Esophagus squamous epithelium (tissue), 5 donors: ENCODE measurements at places on chromosomes 11 and 22. TPM values are rescaled to one million over a fixed set of nuclear protein-coding genes. Genes with fewer than 3 reads are reported as not detected.

- DNase-seq, result no peak
These were observed 1.8 kb downstream of the EWSR1 start for GRCh38 chr22:29269731-29270474.

DNA sequence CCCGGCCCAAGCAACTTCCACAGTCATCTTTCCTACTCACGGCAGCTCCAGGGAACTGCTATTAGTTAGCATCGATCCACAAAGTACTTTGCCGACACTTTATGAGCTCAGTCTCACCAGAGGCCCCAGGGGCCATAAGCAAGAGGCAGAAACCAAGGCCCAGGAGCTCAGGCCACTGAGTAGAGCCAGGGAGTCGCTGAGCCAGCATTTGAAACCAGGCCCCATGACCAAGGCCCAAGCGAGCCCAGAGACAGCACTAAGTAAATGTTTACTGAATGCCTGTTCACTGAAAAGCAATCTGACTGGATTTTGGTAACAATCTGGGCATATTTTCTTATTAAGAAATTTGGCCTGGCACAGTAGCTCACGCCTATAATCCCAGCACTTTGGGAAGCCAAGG, 43.3 kb downstream of the ARRB1 start:
- no peak for DNase-seq

Gene CLDN5
- total RNA-seq, result 34.7 TPM

Gene SLC17A6
- not detected for total RNA-seq

DNA sequence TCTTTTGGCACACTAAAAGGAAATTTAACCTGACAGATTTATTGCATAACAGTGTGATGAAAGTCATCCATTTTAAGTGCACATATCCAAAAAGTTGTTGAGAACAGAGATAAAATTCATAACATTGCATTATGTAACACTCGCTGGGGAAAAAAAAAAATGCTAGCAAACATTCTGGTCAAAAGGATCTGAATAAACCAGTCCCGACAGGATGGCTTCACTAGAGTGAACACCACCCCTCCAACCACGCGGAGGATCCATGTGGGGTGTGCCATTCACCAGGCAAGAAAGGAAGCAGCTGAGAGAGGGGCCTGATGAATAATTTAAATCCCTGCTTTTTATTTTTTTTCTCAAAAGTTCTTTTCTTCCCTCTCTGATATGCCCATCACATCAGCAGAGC, 258.7 kb downstream of the DCDC1 start:
- no peak for DNase-seq
